ENCODE measurements at places on chromosomes 3 and 15.

DNA sequence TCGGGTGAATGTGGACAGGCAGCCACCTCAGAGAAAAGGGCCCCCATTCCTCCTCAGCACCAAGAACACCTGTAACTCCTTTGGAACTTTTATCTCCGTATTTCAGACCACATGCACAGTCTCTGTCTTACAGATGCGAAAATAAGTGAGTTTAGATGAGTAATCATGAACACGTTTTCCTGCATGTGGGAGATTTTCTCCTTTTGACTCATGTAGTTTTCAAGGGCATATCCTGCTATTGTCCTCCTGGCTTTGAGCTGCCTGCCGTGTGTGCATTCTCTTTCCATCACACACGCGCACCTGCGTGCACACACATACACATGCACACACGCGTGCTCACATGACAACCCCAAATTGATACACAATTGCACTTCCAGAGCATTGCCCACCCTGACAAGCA, 239.2 kb downstream of the GABRG3 start:
- DNase-seq: peak; percentile 26

- DNase-seq: no peak
Observed at GRCh38 chr3:110456001-110456400, 615.6 kb upstream of the NECTIN3 start.

GRCh38 chr3:117400303-117400702, 690.7 kb downstream of the TUSC7 start:
- DNase-seq: no peak

DNA sequence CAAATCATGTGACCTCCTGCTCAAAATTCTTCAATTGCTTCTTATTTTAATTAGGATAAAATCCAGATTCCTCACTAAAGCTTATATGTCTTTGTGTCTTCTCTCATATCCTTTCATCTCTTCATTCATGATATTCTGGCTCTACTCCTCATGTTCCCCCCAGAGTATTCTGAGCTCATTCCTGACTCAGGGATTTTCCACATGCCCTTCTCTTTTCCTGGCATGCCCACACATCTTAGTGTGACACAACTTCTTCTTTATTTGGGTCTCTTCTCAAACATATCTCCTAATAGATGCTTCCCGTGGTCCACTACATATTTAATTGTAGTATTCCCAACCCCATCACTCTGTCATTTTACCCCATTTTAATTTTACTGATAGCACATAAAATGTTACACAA, 15.2 kb upstream of the MBNL1 start:
- DNase-seq: no peak

- DNase-seq: no peak
Observed at GRCh38 chr3:72699631-72700030, 148.6 kb downstream of the SHQ1 start.

GRCh38 chr3:104947943-104948342, 418.8 kb upstream of the ALCAM start:
- DNase-seq: no peak

DNA sequence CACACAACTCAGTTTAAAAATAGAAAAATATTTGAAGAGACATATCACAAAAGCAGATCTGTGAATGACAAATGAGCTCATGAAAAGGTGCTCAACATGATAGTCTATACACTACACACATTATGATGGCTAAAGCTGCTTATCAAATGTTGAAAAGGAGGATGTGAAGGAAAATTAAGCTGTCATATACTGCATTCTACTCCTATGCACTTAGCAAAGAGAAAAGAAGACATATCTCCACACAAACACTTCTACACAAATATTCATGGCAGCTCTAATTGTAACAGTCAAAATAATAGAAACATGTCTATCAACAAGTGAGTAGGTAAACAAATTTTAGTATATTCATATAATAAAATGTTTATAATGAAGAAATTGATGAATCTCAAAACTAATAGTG, 540.5 kb downstream of the PLOD2 start:
- DNase-seq: no peak

DNA sequence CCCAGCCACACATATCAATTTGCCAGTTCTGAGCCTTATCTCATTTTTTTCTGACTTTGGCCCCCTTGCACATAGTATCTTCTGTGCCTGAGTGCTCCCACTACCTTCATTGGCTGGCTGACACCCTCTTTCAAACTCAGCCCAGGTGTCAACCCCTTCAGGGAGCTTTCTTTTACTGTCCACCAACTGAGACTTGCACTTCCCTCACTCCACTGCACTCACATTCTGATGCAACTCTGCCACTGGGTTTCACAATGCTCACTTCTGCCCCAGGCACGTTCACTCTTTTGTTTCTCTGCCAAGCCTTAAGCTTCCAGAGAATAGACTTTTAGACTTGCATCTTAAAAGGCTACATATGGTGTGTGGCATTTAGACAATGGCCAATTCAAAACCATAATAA, 101.5 kb upstream of the CBLB start:
- DNase-seq: peak; percentile 94

DNA sequence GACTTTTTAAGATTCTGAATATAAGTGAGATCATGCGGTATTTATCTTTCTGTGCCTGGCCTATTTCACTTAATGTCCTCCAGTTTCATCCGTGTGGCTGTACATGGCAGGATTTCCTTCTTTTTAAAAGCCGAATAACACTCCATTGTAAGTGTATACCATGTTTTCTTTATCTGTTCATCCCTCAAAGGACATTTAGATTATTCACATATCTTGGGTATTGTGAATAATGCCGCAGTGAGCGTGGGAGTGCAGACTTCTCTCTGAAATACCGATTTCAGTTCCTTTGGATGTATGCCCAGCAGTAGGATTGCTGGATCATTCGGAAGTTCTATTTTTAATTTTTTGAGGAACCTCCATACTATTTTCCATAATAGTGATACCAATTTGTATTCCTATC, 136.1 kb downstream of the APBA2 start:
- no peak for DNase-seq

- DNase-seq: no peak
Observed at GRCh38 chr15:70509282-70509662, 254.1 kb downstream of the UACA start.

DNA sequence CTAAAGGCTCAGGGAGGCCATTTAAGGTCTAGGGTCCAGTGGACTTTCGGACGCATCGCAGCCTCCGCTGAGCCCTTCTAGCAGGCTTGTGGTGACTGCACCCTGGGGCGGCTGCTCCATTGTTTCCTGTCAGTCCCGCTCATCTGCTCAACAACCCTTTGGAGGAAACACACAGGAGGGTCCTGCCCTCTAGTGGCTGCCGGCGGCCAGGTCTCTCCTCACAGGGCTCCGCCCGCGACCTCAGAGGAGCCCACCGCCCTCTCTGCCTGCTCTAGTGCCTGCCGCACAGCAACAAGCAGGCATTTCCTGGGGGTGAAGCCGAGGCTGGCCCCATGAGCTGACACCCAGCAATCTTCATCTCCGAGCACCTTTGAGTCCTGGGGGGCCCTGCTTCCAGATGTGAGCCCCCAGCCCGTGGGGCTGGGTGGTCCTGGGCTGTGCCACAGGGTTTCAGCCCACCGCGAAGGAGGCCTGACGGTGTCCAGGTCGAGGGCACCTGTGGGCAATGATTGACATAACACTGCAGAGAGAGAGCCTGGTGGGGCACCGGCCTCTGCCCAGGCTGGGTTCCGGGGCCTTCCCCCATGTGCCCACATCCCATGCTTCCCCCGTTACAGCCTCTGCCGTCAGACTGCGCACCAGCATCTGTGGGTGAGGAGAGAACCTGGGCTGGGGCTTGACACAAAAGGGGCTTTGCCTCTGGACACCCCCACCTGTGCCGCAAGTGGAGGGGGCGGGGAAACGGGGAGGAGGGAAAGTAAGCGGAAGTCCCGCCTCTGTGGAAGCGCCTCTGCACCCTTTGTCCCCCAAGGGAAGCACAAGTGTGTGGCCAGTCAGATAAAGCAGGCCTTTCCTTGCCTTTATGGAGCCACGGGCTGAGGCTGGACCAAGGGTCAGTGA, 27.0 kb upstream of the SFMBT1 start:
- DNase-seq: peak; percentile 73

- DNase-seq: peak; percentile 83
Observed at GRCh38 chr3:179196098-179196497, 47.9 kb downstream of the PIK3CA start.

DNA sequence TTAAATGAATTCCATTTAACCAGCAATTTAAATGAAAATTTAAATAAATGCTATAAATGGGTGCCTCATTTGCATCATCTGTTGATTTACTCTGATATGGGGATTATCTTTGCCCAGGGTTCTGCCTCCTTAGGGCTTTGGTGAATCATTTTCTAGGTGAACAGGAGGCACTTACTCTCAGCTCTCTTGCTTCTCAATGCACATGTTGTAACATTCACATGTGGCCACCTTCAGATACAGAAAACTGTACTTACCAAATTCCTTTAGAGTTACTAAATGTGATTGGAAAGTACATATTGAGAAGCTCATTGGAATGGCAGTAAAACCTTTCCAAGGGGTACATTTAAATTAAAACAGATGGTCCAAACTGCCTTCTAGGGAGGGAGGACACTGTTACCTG, 20.8 kb downstream of the GADL1 start:
- peak; percentile 7 for DNase-seq

DNA sequence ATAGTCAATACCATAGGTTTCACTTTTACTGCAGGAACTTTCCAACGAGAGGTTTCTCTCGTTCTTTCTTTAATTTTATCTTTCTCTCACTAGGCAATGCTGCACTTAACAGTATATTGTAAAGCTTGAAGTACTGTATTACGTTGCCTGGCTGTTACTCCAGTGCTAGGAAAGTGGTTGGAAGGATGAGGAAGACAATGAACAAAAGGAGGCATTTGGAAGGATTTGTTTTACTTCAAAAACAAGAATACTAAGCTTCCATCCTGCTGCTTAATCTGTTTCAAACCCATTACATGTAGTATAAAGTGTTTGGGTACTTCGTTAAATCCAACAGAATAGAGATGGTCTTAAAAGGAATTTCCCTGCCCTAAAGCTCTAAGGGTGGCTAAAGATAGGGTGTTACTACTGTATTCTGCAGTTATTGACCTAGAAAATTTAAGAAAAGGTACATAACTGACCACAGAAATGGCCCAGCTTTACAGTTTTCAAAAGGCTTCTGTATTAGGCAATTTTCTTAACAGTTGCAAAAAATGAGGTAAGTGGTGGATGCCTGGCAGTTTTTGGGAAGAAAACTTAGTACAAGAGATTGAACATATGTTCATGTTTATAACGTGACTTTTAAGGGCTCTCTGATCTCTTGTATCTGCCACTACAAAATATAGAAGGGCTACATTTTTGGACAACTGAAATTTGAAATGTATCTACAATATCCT, 785 bp upstream of the IFT57 start:
- peak; percentile 21 for DNase-seq

GRCh38 chr3:128152419-128153155, 694 bp upstream of the EEFSEC start:
- DNase-seq: no peak

DNA sequence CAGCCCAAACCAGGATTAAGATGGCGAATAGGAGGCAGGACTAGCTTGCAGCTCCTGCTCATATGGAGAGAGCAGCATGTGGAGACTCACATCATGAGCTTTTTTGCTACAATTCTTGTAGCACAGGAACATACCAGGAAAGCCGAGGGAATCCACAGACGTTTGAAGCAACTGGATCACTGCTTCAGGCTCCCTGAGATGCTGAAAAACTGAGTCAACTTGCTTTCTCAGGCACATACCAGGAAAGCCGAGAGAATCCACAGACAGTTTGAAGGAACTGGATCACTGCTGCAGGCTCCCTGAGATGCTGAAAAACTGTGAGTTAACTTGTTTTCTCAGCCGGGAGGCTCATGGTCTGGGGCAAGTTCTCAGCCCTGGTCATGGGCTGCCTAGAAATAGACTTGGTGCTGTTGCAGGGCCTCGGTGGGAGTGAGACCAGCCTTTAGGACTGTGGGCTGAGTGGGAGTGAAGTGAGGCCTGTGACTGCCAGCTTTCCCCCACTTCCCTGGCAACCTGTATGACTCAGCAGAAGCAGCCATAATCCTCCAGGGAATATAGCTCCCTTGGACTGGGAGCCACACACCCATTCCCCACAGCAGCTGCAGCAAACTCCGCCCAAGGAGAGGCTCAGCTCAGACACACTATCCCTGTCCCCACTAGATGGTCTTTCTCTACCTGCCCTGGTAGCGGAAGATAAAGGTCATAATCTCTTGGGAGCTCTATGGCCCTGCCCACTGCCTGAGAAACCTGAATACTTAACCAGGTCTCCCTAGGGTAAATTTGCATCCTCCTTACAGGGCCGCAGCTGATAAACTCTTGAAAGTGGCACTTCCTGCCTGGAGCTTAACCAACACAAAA, 51.9 kb upstream of the PFN2 start:
- DNase-seq: peak; percentile 36

DNA sequence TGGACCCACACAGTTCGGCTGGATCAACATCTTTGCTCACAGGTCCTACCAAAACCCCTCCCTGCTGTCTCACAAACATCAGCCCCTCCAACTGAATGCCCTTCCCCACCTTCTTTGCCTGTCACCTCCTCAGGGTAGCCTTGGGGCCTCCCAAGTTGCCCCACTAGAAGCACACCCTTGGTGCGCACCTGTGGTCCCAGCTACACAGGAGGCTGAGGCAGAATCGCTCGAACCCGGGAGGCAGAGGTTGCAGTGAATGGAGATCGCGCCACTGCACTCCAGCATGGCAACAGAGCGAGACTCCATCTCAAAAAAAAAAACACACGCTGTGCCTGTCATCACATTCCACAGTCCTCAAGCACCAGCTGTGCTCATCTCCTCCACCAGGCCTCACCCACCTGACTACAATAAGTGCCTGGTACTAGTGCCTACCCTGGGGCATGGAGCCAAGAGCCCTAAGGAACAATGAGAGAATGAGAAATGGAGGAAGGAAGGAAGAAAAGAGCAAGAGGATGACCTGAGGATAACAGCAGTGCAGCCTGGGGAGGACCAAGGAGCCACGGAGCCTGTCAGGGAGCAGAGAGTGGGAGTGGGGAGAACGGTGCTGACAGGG, 26.0 kb downstream of the RPN1 start:
- DNase-seq: no peak

DNA sequence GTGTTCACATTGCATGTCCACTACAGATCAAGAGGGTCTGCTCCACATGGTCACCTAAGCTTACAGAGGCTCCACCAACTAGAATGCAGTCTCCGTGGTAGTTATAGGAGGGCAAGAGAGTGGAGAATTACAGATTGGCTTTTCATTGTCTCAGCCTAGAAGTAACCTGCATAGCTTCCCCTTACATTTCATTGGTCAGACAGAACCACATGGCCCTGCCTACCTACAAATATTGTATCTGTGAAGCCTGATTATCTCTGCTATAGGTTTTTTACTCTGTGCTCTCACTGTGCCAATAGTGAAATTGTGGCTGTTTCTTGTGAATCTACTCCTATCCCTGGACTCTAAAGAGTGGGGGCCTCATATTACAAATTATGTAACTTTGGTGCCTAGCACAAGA, 2.5 kb upstream of the TLNRD1 start:
- no peak for DNase-seq

DNA sequence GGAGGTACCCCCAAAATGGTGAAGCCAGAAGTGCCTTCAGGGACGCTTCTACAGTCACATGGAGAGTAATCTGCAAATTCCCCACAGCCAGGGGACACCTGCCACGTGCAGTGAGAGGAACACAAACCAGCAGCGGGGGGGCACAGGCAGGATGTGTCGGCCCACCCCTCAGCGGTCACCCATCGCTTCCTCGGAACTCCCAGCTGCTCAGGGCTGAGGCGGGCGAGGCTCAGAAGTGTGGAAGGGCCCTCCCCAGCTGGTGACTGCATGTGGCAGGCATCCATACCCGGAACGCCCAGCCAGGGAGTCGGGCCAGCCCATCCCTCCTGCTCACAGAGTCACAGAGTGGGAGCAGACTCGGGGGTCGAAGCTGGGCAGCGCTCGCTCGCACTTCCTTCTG, 63.7 kb downstream of the SLC12A8 start:
- peak; percentile 65 for DNase-seq
